ENCODE measurements at places on chromosomes 1 and 21.

- no peak for DNase-seq
These were observed 34.4 kb upstream of the OLIG2 start for GRCh38 chr21:32991361-32991760.

GRCh38 chr21:34770576-34770975 lies 101.8 kb downstream of the CLIC6 start:
- DNase-seq: no peak

GRCh38 chr1:193581341-193581740 lies 394.9 kb upstream of the B3GALT2 start:
- DNase-seq: no peak

GRCh38 chr1:45843474-45843905 lies 40.1 kb downstream of the MAST2 start:
- no peak for DNase-seq

GRCh38 chr1:12380326-12381249 lies 150.8 kb downstream of the VPS13D start:
- no peak for DNase-seq

DNA sequence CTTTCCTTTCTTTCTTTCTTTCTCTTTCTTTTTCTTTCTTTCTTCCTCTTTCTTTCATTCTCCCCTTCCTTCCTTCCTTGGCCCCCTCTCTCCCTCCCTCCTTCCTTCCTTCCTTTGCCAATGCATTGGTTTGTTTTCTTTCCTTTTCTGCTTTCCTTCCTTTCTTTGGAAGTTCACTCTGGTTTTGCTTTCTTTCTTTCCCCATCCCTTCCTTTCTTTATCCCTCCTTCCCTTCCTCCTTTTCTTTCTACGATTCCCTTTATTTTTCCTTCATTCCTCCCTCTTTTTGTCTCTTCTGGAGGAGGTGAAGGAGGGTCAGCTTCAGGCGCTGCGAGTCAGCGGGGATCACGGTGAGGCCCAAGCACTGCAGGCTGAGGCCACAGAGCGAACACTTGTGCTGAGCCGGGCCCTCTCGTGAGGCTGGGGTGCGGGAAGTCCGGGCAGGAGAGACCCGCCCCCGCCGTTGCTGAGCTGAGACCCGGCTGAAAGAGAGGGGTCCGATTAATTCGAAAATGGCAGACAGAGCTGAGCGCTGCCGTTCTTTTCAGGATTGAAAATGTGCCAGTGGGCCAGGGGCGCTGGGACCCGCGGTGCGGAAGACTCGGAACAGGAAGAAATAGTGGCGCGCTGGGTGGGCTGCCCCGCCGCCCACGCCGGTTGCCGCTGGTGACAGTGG lies 1.5 kb downstream of the SIM2 start:
- no peak for DNase-seq

- no peak for DNase-seq
These were observed 131.6 kb downstream of the RRAGC start for GRCh38 chr1:38727684-38728584.

- DNase-seq: no peak
These were observed 25.3 kb downstream of the CNIH4 start for GRCh38 chr1:224381880-224382548.

DNA sequence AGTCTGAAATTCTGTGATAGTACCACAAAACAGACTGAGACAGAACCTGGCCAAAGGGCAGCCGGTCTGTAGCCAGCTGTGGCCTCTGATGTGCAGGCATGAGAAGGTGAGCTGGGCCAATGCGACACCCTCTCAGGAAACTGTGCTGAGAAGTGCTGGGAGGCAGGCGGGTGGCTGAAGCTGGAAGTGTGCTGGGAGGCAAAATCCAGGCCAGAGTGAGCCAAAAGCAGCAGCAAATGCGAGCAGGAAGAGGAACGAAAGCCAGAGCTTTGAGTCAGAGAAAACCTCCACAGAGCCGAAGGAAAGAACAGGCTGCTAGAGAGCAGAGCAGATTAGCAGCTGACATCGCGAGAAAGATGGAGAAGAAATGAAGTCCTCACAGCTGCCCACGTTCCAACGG lies 10.2 kb upstream of the ATP13A2 start:
- no peak for DNase-seq

DNA sequence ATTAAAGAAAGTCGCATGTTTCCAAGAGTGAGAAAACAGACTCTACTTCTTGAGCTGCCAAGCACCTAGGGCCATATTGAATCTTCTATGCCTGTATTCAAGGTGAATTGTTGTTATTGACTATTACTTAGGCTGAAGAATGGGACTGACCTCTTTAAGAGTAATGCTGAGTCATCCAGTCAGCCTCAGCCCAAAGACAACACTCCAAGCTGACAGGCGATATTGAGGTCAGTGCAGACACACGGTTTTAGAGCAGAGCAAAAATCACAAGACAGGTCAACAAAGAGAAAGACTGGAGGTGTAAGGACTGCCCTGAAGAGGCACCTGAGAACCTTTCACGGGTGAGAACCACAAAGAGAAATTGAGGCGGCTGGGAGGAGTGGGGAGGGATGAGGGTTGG lies 146.9 kb downstream of the MIS18A start:
- DNase-seq: no peak

DNA sequence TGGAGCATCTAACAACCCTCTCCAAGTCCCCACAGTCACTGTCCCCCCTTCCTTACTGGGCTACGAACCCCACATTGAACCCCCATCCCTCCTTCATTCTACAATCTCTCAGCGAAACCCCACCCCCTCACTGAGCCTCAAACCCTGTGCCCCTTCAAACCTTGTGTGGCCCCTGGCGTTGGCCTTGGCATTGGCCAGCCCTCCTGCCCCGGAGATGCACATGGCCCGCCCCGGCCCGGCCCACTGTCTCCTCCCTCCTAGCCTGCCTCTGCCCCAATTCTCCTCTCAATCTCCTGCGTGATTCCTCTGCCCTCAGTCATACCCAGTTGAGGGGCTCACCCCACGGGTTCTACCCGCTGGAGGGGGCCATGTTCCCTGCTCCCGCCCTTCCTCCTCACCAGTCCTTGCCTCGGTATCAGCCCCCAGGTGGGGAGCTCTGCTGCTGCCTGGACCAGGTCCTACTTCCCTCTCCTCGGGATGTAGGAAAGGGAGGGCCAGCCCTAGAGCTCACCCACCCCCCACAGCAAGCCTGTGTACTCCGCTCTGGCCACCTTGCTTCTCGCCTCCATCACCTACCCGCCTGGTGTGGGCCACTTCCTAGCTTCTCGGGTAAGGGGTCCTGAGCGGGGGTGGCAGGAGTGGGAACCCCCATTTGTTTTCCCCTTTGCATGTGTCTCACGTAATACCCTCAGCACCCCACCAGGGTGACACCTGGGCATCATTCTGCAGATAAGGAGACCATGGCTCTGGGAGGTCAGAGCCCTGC lies 6.6 kb downstream of the CLCNKA start:
- DNase-seq: no peak

DNA sequence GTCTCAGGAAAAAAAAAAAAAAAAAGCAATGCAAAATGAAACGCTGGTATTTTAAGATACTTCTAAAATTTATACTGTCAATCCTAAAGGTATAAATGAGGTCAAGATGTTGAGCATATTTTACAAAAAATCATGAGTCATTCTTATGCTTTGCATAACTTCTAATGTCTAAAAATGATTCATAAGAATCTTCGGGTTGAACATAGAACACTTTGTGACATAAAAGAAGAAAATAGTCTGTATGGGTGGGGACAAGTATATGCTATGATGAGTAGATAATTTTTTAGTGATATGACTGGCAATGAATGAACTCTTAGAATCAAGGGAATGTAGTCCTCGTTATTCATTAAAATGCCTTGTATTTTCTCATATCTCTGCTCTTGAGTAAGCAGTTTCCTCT lies 416.9 kb upstream of the USP24 start:
- DNase-seq: no peak

All from progenitor cell of endocrine pancreas (in vitro differentiated cells).